Left ventricle myocardium inferior (tissue), 1 donor: ENCODE measurements at places on chromosomes 5 and 9. TPM values are rescaled to one million over a fixed set of nuclear protein-coding genes. Genes with fewer than 3 reads are reported as not detected.

Gene COL15A1
- 45.4 TPM for total RNA-seq

Gene CTXN3
- not detected for total RNA-seq

Gene ARID3C
- not detected for total RNA-seq

Gene DOK3
- total RNA-seq, result 3.3 TPM

Gene RFESD
- 2.8 TPM for total RNA-seq

Gene DENND1A
- total RNA-seq, result 12.2 TPM

Gene CER1
- not detected for total RNA-seq

Gene ZNF484
- 4.9 TPM for total RNA-seq

Gene BTNL9
- 38.5 TPM for total RNA-seq

Gene KCNIP1
- 0.16 TPM for total RNA-seq

Gene CDKN2B-AS1
- 0.30 TPM for total RNA-seq

Gene SPINK4
- total RNA-seq, result not detected

Gene CCNO
- not detected for total RNA-seq

Gene GABRA6
- total RNA-seq, result not detected

Gene ALDH1A1
- total RNA-seq, result 20.7 TPM

Gene C9orf50
- total RNA-seq, result not detected

Gene GADD45G
- total RNA-seq, result 44.5 TPM

Gene PRR7
- total RNA-seq, result 2.1 TPM

Gene SLC6A18
- not detected for total RNA-seq

Gene PRRT1B
- not detected for total RNA-seq

Gene C7
- 175 TPM for total RNA-seq

Gene ZNF300
- 1.1 TPM for total RNA-seq

Gene PCDHA2
- total RNA-seq, result not detected

Gene IL9
- not detected for total RNA-seq

Gene WDR36
- 11.8 TPM for total RNA-seq

Gene CATSPER3
- total RNA-seq, result 0.49 TPM

Gene C5orf52
- total RNA-seq, result not detected

Gene OTP
- total RNA-seq, result not detected

Gene NR5A1
- not detected for total RNA-seq

Gene FGF10
- total RNA-seq, result 0.47 TPM

Gene FOXD4L4
- not detected for total RNA-seq

Gene SHOC1
- not detected for total RNA-seq

Gene PCDHGC5
- 2.9 TPM for total RNA-seq

Gene MARCHF11
- total RNA-seq, result 6.7 TPM

Gene IL4
- total RNA-seq, result not detected

Gene ADGRD2
- not detected for total RNA-seq

Gene NUTM2F
- not detected for total RNA-seq

Gene CETN3
- total RNA-seq, result 27.8 TPM

Gene QRFP
- total RNA-seq, result not detected

Gene INSL6
- total RNA-seq, result not detected

Gene PCA3
- total RNA-seq, result not detected
